CD4-positive, alpha-beta T cell (primary cell): ENCODE measurements at places on chromosomes 12 and 14.

DNA sequence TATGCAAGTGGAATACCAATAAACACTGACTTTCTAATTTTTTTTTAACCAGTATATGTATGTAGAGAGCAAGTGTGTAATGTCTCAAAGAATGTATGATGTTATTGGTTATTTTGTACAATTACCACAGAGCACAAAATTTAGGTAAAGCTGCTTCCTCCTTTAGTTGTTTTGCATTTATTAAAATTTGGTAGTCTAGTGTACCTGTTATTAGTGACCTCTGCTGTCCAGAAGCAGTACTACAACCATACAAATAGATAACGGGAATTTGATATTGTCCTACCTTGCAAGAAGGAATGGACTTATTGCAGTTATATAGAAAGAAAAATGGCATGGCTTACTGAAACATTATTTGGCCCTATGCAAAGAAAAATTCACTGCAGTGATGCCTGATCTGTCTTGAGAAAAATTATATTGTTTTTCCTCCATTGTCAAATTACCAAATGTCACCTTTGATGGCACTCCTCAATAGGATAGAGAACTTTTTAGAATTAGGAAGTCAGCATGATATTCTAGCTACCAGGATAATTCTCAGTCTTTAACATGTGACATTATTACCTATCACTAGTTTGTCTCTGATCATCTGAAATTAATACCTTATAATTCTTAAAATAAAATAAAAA is 153.9 kb upstream of the RMST start:
- no peak for DNase-seq
- no peaks in the 10 kb centered on the region for H3K36me3 ChIP-seq
- no peak overlapping the region for H3K4me3 ChIP-seq
- H3K27ac ChIP-seq = no peak overlapping the region
- peaks cover 4% of the 10 kb centered on the region for H3K27me3 ChIP-seq
- no peaks in the 10 kb centered on the region for H3K4me1 ChIP-seq

- no peak overlapping the region for H3K27ac ChIP-seq
- H3K27me3 ChIP-seq = peaks cover 21% of the 10 kb centered on the region
- no peak overlapping the region for H3K4me3 ChIP-seq
- H3K36me3 ChIP-seq = no peaks in the 10 kb centered on the region
- no peak for DNase-seq
Measured at GRCh38 chr12:132281038-132281437, 48.4 kb downstream of the GALNT9 start.

DNA sequence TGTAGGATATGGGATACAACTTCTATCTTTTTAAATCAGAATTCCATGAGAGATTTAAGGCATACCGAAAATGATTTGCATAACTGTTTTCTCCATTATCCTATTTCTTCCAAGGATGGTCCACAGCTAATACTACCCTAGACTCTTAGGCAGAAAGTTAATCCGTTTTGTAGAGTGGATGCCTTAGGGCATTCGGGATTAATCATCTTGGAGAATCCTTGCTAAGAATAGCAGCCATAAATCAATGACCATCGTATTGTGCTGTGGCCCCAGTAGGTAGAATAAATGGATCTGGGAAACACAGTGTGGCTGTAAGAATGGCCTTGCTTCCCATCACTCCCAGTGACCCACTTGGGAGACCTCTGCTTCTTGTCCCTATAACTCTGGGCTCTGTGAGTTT is 99.6 kb downstream of the SSPN start:
- H3K4me3 ChIP-seq = no peak overlapping the region
- no peaks in the 10 kb centered on the region for H3K4me1 ChIP-seq
- no peak overlapping the region for H3K27ac ChIP-seq
- H3K36me3 ChIP-seq = no peaks in the 10 kb centered on the region
- no peak for DNase-seq
- no peaks in the 10 kb centered on the region for H3K27me3 ChIP-seq

DNA sequence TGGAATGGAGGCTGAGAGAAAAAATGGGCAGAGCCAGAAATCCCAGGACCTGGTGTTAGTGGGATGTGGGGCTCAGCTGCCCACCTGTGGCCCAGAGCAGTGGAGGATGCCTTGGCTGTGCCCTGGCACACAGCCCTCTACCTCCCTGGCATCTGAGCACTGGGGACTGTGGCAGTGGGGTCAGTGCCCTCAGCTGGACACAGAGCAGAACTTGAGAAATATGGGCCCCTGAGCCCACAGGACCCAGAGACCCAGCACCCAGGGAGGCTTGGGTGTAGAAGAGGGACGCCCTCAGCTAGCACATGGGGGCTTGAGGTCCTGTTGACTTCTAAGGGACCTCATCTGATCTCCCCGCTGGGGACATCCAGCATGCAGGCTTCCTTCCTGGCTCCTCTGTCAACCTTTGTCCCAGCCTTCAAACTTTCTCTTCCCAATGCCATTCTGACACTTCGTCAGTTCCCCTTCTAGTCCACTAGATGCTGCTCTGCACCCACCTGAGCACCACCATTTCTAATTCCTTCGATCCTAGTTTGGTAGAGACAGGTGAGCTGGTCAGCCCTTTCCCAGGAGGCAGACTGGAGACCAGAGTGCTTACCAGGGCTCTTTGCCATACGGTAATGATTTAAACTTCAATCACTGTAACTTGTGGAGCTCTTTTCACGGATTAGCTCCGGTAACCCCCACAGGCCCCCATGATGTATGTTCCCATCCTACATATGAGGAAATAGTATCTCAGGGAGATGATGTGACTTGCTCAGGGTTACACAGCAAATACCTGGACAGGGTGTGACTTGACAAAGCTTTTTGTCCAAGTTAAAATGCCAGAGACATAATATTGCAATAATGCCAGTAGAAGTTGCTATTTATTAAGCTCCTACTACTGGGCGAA is 143.7 kb downstream of the ASCL4 start:
- no peaks in the 10 kb centered on the region for H3K36me3 ChIP-seq
- no peak overlapping the region for H3K27ac ChIP-seq
- H3K27me3 ChIP-seq = peaks cover 19% of the 10 kb centered on the region

DNA sequence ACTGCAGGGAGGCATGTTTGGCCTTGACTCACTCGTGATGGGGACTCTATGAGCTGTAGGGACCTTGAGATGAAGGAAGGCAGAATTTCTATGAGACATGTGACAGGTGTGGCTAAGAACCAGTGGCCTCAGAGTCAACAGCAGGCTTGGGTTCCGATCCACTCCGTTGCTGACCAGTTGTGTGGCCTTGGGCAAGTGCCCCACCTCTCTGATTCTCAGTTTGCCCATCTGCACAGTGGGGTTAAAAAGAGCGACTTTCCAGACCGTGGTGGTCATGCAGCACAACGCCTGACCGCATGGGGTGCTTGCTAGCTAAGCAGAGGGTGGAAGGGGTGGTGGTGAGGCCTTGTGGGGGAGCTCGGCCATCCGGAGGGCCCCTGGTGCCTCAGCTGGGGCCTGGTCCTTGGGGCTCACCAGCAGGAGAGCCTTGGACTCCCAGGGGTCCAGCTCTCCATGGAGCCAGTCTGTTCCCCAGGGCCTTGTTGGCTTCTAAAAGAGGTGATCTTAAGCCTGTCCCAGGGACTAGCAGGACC is 18.5 kb downstream of the PAPLN start:
- no peaks in the 10 kb centered on the region for H3K27me3 ChIP-seq
- H3K4me1 ChIP-seq = no peaks in the 10 kb centered on the region
- H3K27ac ChIP-seq = no peak overlapping the region
- no peak overlapping the region for H3K4me3 ChIP-seq
- no peak for DNase-seq

- H3K4me1 ChIP-seq = no peaks in the 10 kb centered on the region
- no peaks in the 10 kb centered on the region for H3K27me3 ChIP-seq
- H3K36me3 ChIP-seq = no peaks in the 10 kb centered on the region
- no peak for DNase-seq
- H3K4me3 ChIP-seq = no peak overlapping the region
Measured at GRCh38 chr12:97805146-97805545, 342.5 kb downstream of the RMST start.

DNA sequence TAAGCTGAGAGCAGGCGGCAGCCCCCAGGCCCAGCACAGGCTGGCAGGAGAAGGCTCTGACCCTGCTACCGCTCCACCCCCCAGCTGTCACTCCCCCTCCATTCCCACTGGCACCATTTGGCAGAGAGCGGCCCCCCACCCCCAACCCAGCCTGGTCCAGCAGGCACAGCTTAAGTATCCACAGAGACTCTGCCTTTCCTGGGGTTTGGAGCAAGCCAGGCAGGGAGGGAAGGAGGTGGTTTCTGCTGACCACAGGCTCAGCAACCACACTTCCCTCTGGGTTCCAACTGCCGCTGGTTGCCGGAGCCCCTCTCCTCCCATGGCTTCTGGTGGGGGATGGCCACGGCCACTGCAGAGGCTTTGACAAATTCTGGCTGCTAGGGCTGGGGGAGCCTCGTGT is 30.5 kb upstream of the CCND2 start:
- no peak overlapping the region for H3K27ac ChIP-seq
- no peaks in the 10 kb centered on the region for H3K27me3 ChIP-seq
- H3K4me1 ChIP-seq = peaks cover 11% of the 10 kb centered on the region
- no peaks in the 10 kb centered on the region for H3K36me3 ChIP-seq

DNA sequence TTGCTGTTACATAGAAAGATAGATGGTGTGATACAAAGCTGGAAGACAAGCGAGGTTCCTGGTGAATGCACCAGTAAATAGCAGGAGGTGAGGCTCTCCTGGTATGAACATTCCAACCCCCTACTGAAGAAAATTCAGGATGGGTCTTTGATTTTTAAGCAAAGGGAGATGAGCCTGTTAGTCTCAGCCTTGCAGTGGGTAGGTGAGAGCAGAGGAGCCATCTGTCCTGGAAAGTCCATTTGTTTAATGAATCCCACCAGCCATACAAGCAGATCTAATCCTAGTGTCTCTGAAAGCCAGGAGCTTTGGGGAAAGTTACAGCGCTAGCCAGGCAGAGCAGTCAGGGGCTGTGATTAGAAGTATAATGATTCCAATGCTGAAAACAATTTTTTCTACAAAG is 234.8 kb upstream of the FOXN3 start:
- no peak for DNase-seq
- no peaks in the 10 kb centered on the region for H3K36me3 ChIP-seq
- H3K27me3 ChIP-seq = no peaks in the 10 kb centered on the region
- no peaks in the 10 kb centered on the region for H3K4me1 ChIP-seq

DNA sequence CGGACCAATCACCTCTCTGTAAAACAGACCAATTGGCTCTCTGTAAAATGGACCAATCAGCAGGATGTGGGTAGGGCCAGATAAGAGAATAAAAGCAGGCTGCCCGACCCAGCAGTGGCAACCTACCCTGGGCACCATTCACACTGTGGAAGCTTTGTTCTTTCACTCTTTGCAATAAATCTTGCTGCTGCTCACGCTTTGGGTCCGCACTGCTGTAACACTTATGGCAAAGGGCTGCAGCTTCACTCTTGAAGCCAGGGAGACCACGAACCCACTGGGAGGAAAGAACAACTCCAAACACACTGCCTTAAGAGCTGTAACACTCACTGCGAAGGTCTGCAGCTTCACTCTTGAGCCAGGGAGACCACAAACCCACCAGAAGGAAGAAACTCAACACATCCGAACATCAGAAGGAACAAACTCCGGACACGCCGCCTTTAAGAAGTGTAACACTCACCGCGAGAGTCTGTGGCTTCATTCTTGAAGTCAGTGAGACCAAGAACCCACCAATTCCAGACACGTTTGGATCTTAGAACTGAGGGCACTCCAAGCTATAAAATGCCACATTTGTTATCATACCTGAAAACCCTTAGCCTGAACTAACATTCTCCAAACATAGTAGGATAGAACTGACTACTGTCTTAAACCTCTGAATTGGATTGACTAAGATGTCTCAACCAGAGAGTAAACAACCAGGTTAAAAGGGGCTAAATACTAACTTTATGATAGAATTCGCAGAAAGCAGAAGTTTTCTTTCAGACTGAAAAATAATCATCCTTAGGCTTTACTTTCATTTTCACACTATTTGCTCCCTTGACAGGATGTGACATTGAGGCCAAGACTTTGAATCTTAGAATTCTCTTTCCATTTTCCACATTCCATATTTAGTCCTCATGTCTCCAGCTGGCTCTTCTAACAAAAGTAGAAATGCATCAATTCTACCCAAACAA is 33.6 kb downstream of the CDKL1 start:
- H3K27me3 ChIP-seq = no peaks in the 10 kb centered on the region

DNA sequence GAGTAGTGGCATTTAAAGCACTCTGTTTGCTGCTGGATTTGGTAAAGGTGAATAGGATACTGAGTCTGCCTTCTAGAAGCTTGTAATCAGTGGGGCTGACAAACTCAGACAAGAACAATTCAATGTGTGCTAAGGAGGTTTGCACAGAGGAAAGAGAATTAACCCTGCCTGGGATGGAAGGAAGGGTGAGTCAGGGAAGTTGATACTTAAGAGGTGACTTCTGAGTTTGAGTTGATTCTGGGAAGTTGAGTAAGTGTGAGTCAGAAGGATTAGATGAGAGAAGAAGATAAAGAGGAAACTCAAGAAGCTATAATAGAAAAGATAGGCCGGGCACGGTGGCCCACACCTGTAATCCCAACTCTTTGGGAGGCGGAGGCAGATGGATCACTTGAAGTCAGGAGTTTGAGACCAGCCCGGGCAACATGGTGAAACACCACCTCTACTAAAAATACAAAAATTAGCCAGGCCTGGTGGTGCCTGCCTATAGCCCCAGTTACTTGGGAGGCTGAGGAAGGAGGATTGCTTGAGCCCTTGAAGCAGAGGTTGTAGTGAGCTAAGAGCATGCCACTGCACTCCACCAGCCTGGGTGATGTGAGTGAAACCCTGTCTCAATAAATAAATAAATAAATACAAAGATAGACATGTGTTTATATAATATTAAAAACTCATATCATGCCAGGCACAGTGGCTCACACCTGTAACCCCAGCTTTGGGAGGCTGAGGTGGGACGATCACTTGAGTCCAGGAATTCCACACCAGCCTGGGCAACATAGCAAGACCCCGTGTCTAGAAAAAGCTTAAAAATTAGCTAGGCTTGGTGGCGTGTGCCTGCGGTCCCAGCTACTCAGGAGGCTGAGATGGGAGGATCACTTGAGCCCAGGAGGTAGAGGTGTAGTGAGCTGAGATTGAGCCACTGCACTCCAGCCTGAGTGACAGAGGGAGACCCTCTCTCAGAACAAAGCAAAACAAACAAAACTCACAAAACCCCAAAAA is 126.8 kb upstream of the CPM start:
- H3K36me3 ChIP-seq = no peaks in the 10 kb centered on the region
- no peak for DNase-seq
- no peak overlapping the region for H3K4me3 ChIP-seq
- H3K27ac ChIP-seq = no peak overlapping the region

DNA sequence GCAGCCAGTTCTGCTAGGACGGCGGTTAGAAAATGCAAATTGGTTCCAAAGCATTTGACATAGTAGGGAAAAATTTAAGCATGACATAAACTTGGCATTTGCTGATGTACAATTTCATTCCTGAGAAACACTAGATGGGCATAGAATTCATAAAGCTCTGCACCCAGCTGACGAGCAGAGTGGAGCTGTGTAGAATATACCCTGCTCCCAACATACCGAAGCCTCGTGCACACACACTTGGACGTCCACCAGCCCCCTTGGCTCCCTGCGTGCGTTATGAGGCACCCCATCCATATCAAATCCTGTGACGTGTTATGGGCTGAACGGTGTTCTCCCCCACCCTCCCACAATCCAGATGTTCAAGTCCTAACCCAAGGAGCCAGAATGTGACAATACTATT is 65.4 kb downstream of the CLMN start:
- no peaks in the 10 kb centered on the region for H3K4me1 ChIP-seq
- no peak overlapping the region for H3K27ac ChIP-seq
- no peak for DNase-seq
- H3K27me3 ChIP-seq = no peaks in the 10 kb centered on the region
- no peak overlapping the region for H3K4me3 ChIP-seq

- H3K4me3 ChIP-seq = no peak overlapping the region
- H3K4me1 ChIP-seq = no peaks in the 10 kb centered on the region
Measured at GRCh38 chr14:68427550-68427890, 365.3 kb downstream of the ZFP36L1 start.
